ENCODE measurements at places on chromosomes 4 and X. TPM values are rescaled to one million over a fixed set of nuclear protein-coding genes. Genes with fewer than 3 reads are reported as not detected.

CLIC2 gene
- total RNA-seq, result not detected

GAGE1 gene
- not detected for total RNA-seq

NEUROG2 gene
- total RNA-seq, result not detected

DMP1 gene
- 0.11 TPM for total RNA-seq

VAMP7 gene
- 48.9 TPM for total RNA-seq

HDX gene
- total RNA-seq, result 8.9 TPM

PRR32 gene
- total RNA-seq, result not detected

RBM46 gene
- total RNA-seq, result not detected

OFD1 gene
- total RNA-seq, result 22.0 TPM

SOWAHB gene
- total RNA-seq, result 6.8 TPM

MAGEA11 gene
- not detected for total RNA-seq

FABP2 gene
- not detected for total RNA-seq

POU3F4 gene
- 0.31 TPM for total RNA-seq

PSAPL1 gene
- total RNA-seq, result not detected

PPEF2 gene
- not detected for total RNA-seq

ZC4H2 gene
- 18.7 TPM for total RNA-seq

CT45A5 gene
- not detected for total RNA-seq

SGMS2 gene
- 48.3 TPM for total RNA-seq

PRPS2 gene
- 11.8 TPM for total RNA-seq

VCX gene
- not detected for total RNA-seq

WAS gene
- 1.1 TPM for total RNA-seq

Data from astrocyte (in vitro differentiated cells and primary cell).